ENCODE measurements at places on chromosomes 1 and 21.

- no peak for DNase-seq
These were observed 223.4 kb downstream of the FMN2 start for GRCh38 chr1:240314845-240315801.

DNA sequence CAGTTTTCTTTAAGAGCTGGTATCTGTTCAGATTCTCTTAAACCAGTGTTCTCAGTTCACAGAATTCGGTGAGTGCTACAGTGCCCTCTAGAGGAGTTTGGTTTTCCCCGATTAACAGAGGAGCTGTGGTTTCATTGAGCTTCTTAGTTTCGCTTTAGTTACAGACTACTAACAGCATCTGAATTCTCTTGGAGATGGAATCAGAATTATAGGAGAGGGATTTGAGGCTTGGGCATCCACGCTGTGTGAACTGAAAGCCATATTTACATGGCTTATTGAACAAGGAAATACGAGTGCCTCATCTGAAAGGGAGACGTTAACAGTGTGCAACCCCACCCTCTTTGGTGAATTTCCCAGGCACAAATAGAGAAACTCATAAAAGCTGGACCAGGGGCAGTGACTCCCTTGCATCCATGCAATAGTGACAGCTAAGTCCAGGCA lies 202.0 kb downstream of the USH2A start:
- no peak for DNase-seq

DNA sequence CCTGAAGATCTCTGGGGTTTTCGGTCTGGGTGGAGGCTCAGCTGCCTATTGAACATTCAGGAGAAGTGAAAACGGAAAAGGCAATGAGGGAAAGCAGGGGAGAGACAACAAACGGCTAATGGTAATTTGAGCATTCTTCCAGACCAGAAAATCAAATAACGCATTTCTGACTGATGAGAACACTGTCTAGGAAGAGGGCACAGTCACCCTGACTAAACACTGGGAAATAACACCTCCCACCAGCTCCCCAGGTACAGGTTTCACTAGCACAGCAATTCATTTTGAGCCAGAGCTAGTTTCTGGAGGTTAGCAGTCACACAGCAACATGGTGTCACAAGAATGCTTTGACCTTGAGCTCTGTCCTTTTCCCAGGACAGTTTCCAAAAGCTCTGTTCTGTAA lies 21.1 kb downstream of the NCF2 start:
- DNase-seq, result no peak

DNA sequence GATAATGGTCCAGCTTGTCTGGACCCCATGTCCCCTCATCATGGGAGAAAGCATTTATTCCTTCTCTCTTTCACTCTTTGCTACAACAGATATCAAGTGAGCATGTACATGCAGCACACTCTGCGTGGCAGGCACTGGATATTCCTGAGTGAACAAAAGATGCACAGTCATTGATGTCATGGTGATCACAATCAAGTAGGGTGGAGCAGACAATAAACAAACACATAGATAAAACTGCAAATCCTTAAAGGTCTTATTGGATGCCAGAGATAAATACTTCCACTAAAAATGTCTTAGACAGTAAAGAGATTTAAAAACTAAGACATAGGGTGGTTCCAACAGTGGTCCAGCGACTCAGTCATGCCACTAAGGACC lies 178.0 kb downstream of the ZC3H11B start:
- DNase-seq, result no peak

- DNase-seq, result no peak
These were observed 117.8 kb upstream of the COL6A1 start for GRCh38 chr21:45863751-45864150.

DNA sequence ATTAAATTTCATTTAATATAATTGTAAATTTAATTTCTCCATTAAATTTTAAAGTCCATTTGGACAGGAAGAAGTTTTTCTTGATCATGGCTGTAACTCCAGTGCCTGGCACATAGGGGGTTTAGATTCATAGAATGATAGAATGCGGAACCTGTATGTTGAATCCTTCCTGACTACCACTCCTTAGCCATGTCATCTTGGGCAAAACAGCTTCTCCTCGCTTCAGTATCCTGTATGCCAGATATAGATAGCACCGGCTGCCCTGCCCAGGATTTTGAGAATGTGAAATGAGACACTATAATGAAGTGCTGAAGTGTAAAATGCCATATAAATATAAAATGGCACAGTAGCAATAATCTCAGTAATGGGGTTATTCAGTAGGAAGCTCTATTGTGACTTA lies 6.4 kb downstream of the DYRK1A start:
- DNase-seq, result no peak

DNA sequence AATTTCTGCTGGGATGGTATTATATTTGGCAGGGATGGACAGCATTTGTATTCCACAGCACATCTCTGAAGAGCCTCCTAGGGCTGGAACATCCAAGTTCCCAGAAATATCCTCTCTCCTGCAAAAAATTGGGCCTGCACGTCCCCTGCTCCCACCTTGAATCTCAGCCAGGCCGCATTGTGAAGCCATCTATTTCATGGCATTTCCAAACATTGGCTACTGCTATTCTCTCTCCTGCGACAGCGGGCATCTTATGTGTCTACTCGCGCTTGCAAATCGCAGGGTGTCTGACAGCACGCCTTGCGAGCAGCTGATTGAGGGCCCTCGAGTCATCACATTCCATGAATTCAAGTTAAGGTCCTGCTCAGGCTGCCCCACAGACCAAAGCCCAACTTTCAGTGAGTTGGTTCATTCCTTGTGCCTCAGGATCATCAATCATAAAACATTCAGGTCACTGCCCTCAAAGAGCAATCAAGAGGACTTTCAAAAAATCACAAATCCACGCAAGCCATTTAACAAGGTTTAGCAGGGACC lies 15.8 kb downstream of the RGS8 start:
- no peak for DNase-seq

DNA sequence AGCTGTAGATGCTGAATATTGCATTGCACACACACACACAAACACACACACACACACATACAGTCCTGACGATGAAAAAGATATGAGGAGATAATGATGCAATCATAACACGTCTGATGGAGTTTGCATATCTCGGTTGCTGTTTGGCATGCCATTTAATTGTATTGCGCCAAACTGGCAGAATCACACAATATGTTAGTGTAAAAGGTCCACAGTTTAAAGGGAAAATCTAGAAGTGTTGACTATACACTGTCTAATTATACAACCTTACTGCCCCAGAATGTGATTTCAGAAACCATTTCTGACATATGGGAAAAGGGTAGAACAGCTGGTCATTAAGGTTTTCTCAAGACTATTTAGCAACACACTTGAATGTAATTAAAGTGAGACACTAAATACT lies 123.7 kb upstream of the PROX1 start:
- no peak for DNase-seq

DNA sequence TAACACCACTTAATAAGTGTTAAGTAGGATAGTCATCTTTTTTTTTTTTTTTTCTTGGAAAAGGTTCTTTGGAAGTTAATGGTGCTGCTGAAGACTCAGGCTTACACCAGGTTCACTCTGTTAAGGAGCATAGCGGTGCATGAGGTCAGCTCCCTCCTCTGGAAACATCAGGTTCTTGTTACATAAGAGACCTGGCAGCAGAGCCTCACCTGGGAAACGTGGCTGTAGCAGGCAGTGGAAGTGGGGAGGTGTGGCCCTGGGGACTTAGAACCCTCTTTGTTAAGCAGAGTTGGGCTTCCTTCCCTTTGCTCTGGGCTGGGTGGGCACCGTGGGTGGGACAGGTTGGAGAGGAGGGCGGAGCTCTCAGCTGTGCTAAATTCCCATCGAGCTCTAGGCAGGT lies 104.1 kb downstream of the CNIH3 start:
- no peak for DNase-seq
